ENCODE measurements at places on chromosomes 1 and 21.

- no peak for DNase-seq
These were observed 17.6 kb downstream of the CRB1 start for GRCh38 chr1:197285526-197286205.

- no peak for DNase-seq
These were observed 56.3 kb downstream of the SMYD3 start for GRCh38 chr1:246450611-246451251.

GRCh38 chr1:170661646-170662411 lies 2.1 kb upstream of the PRRX1 start:
- DNase-seq, result no peak

DNA sequence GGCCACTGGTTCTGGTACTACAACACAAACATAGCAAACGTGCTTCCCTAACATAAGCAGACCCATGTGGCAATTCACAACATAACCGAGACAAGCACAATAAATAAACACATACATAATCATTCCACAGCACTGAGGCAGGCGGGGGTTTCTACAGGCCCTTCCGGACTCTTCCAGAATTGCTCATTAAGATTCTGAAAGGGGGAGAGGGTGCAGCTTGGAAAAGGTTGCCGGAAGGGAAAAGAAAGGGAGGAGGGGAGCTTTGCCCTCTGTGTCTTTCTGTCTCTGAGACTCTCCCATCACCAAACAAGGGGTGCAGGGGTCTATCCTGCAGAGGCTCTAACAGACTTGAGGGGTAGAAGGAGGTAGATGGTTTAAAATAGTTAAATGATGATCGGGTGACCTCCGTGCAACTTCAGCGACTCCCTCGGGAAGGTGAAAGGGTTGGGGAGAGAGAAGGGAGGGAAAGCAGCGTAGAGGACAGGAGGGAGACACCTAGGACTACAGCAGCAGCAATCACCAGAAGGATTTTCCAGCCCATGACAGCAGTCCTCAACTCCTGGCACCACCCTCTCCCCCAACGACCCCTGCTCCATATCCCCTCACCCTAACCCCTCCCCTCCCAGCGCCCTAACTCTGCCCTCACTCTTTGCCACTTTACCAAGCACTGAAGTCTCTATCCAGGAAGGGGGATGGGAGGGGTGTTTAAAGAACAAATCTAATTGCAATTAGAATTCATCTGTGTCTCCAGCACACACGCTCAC lies 365.5 kb upstream of the ESRRG start:
- DNase-seq, result no peak

- DNase-seq, result no peak
These were observed 24.7 kb downstream of the NADK start for GRCh38 chr1:1753607-1754005.

Data from stimulated activated CD4-positive, alpha-beta T cell treated with anti-CD3 and anti-CD28 coated beads, TNF-alpha, amount 100 ng/mL, for 48 hours (primary cell).